AG04449 (cell line): ENCODE measurements at places on chromosomes 1 and 21.

DNA sequence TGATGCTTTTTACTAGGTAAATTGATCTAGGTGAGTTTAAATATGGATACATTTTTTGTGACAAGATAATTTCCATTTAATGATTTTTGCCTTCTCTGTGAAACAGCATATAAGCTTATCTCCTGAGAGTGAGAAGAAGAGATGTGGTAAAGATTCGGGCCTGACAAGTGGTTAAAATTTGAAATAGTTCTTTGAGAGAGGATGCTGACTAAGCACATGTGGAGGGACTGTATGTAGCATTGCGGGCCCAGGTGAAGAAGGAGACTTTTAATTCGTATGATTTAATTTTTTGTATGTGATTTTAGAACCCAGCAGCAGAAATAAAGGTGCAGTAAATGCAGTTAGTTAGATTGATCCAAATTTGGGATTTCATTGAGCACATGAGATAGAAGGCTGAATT lies 51.9 kb downstream of the RPRD2 start:
- no peak for DNase-seq

- DNase-seq: no peak
Measured at GRCh38 chr1:197967066-197967465, 49.9 kb downstream of the LHX9 start.

DNA sequence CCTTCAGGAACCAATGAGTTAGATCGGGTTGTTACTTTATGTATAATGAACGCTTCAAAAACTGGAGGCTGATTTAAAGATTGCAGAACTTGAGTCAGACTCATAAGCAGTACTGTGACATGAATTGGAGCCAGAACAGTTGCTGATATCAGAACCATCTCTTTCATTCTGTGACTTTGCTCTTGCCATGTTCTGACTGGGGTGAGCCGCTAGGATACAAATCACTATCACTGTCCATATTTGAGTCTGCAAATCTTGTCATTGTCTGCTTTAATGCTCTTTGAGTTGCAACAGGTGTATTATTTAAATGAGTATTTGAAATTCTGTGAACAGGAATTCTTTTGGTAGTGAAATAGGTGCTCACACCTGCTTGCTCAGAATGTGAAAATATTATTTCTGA lies 52.5 kb downstream of the LRIG2 start:
- DNase-seq: no peak

DNA sequence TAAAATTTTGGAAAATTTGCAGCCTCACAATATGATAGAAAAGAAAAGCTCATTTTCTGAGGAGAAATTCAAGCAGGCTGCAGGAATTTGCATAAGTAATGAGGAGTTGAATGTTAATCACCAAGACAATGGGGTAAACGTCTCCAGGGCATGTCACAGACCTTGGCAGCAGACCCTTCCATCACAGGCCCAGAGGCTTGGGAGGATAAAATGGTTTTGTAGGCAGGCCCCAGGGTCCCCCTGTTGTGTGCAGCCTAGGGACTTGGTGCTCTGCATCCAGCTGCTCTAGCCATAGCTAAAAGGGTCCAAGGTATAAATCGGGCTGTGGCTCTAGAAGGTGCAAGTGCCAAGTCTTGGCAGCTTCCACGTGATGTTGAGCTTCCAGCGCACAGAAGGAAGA lies 112.2 kb upstream of the FMN2 start:
- no peak for DNase-seq

DNA sequence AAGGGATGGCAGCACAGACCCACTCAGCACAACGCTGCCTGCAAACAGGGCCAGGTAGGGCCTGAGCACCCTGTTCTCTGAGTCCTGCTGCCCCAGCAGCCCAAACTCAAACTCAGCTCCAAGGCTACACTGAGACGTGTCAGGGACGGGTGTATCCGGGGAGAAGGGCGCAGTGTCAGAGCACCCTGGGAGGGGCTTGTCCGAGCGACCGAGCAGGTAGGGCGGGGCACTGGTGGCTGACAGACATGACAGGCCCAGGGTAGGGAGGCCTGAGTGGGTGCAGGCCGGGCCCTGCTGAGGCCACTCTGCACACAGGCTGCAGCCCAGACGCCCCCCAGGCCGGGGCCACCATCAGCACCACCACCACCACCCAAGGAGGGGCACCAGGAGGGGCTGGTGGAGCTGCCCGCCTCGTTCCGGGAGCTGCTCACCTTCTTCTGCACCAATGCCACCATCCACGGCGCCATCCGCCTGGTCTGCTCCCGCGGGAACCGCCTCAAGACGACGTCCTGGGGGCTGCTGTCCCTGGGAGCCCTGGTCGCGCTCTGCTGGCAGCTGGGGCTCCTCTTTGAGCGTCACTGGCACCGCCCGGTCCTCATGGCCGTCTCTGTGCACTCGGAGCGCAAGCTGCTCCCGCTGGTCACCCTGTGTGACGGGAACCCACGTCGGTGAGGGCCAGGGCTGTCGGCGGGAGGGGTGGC lies 5.5 kb downstream of the SCNN1D start:
- no peak for DNase-seq

DNA sequence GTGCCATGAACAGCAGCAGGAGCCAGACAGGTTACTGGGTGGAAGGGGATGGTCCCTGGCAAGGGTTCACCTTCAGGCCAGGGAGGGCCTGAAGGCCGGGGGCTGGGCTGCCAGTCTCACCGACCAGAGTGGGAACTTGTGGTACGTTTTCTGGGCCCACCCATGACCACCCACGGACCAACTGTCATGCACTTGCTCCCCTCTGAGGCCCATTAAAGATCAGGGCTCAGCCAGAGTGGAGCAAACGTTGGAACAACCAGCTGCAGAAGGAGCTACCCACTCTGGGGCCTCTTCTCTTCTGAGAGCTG lies 436.7 kb upstream of the PRMT6 start:
- no peak for DNase-seq

DNA sequence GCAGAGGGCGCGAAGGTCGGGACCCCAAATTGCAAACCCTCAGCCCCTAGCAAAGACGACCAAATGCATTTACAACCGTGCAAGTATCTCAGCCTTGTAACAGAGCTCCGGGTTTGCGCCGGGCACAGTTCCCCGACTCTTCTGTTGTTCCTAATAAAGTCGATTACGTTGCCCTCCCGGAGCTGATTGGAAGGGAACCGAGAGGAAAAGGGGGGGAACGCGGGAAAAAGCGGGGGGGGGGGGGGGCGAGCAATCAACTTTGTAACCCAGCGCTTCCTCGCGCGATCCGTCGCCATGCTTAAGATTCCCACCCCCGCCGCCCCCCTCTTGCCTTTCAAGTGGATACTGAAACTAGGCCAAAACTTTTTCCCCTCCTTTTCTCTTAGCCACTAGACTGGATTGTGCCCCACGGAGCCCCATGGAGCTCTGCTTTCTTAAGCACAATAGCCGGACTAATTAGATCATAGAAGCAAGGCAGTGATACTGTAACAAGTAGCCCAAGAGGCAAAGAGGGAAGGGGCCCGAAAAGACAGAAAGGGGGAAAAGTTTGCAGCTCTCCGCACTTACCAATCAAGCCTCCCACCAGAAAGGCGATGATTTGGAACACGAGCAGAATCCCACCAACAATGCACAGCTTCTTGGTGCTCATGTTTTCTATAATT lies 565 bp downstream of the WLS start:
- DNase-seq: no peak

DNA sequence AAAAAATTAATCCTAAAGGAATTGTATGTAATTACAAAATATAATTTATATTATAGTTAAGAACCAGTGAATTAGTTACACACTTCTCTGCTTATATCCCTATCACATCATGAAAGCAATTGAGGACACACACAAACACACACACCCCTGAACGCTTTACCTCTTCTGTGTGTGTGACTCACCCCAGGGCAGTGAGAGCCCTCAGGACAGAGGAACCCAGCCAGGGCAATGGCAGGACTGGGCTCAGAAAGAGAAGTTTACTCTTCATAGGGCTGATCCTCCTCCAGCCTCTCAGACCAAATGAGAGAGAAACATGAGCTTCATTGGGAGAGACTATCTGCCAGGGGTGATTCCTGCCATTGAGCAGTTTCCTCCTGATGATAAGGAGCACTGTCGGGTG lies 38.1 kb downstream of the SLC44A3 start:
- DNase-seq: no peak

GRCh38 chr1:32487182-32487581 lies 22.3 kb downstream of the ZBTB8B start:
- no peak for DNase-seq

DNA sequence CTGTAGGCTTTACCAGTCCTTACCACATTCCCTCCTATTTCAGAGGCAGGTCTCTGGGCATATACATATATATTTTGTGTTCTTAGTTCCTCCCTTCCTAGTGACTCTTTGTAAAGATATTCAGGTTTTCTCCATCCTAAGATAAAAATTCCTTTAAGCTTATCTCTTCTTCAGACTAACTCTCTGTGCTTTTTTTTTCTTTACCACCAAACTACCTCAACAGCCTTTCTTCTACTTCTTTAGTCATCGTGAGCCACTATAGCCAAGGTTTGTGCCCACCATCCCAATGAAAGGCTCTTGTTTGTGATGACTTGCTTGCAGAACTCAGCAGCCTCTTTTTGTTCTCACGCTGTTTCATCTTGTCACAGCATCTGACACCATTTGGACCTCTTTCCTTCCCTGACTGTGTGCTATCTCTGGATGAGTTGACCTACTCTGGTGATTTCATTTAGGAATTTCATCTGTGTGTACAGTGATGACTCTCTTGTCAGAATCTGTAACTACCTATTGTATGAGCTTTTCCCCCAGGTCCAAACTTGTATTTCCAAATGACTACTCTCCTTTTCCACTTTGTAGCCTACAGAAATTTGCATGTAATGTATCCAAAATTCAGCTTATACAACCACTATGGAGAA lies 59.0 kb upstream of the MACF1 start:
- no peak for DNase-seq

DNA sequence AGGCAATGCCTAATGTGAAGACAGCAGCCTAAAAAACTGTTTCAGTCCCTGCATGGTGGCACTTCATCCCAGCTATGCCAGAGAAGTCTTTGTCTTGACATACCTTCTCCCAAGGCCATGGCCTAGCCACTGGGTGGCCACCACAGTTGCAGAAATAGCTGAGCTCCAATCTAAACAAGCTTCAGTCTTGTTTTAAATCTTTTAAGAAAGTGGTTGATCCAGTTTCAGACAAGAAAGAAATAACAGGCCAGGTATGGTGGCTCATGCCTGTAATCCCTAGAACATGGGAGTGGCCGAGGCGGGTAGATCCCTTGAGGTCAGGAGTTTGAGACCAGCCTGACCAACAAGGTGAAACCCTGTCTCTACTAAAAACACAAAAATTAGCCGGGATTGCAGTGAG lies 600.0 kb upstream of the PLXNA2 start:
- no peak for DNase-seq

DNA sequence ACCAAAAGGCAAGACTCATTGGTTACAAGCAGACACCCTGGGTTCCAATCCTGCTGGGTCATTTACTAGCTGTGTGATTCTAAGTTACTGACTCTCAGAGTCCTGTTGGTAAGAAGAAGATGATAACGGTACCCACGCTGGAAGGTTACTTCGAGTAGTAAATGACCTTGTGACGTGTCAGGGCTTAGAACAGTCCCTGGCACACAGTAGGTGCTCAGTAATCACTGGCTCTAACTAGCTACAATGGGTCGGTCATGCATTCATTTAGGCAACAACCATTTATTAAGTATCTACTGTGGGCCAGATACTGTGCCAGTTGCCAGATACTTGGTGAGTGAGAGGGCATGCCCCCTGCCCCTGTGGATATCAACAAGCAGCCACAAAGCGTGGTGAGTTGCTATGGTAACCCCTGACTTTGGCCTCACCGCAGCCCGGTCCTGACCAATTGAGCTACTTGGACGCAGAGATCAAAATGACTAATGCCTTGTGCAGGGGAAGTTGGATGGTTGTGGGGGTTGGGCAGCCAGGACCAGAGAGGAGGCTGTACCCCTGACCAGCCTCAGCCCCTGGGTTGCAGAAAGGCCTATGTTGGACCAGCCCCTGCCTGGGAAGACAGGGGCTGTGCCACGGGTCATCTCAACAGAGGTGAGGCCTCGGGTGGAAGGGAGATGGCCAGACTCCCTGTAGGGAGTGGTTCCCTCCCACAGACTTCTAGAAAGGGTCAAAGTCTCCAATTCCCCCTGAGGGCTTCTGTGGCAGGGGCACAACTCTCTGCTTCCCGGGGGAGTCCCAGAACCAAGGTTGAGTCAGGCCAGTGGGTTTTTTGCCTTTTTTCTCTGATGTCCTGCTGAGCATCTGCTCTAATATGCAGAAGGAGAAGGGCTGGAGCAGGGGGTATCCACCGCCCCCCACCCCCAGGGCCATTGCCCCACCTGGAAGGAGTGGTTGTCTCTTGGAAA lies 16.0 kb downstream of the DHRS3 start:
- DNase-seq: no peak

DNA sequence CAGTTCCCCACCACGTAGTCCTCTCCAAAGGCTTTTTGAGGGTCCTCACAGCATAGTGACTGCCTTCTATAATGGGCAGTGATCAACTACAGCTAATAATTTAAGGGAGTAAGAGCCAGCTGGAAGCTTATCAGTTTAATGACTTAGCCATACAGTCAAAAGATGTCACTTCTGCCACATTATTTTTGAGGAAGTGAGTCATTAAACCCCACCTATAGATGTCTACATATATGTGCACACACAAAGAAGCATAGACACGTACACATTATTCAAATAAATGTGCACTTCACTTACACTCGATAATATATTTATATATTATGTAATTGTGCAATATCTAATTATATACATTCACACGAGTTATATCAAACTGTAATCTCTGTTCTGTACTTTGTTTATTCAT lies 1704.7 kb downstream of the KCNT2 start:
- DNase-seq: no peak

DNA sequence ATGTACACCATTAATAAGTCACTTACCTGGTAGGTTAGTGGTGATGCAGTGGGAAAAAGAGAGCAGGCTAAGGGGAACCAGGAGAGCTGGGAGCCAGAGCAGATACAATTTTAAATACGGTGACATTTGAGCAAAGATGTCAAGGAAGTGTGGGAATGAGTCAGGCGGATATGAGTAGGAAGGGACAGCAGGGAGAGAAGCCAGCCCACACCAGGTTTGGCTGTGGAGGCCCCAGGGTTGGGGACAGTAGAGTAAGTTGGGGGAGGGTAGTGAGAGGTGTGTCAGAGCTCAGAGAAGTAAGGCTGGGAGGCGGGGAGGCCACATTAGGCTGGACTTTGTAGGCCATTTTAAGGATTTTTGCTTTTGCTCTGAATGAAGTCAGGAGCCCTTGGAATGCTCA lies 482.0 kb downstream of the DISC1 start:
- no peak for DNase-seq

DNA sequence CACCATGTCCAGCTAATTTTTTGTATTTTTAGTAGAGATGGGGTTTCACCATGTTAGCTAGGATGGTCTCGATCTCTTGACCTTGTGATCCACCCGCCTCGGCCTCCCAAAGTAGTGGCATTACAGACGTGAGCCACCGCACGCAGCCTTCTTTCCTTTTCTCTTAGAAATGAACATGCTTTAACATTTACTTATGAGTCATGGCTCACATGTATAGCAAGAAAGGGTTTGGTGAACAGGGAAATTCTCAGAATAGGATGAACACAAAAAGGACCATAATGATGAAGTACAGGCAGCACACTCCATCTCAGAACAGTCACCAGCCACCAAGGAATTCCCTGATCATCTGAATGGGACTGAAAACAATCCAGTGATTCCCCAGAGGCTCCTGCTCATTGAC lies 9.4 kb upstream of the VAMP4 start:
- no peak for DNase-seq
